ENCODE measurements at places on chromosomes 13 and 19.

DNA sequence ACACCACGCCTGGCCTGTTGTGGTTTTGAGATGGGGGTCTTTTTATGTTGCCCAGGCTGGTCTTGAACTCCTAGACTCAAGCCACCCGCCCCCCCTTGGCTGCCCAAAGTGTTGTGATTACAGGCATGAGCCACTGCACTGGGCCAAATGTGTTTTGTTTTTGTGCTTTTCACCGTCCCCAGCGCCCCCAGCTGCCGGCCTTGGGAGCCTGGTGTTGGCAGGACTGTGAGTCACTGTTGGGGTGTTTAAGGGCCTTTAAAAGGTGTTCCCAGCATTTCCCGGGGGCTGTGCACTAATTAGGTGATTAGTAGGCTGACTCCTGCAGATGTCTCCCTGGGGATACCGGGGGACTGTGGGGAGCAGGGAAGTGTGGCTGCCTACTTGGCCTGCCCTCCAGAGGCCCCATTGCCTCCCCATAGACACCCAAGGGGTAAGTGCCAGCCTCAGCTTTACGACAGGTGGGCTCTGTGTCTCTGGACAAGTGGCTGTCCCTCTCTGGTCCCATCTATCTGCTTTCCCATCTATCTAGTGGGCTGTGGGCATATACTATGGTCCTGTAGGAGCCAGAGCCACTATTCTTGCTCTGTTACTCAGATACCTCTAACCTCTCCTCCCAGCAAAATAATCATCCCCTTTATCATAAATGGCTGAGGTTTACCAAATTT, 11.8 kb upstream of the TLE5 start:
- DNase-seq = no peak

DNA sequence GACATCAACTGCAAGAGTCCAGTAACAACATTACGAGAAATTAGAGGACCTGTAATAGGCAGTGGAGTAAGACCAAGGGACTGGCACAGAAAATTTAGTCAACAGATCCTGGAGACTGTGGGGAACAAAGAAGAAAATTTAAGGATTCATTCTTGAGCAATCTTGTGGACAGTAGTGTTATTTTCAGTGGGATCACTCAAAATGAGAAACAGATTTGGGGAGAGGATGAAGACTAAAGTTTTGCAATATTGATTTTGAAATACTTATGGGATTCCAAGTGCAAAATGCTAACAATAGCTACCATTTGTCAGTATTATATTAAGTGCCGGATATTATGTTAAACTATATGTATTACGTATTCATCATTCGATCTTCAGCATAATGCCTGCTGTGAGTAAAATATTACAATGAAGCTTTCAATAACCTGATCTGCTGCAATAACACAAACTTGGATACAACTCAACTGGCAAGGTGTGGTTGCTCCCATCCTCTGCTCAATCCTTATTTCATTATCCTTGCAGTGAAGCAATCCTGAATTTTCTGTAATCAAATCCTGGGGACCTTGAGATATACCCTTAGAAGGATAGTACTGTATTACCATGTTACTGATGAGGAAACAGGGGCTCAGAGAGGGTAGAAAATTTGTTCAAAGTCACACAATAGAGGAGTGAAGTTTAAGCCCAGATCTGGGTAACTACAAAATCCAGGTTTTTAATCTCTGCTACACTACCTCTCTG, 84.2 kb downstream of the SACS start:
- DNase-seq = no peak

DNA sequence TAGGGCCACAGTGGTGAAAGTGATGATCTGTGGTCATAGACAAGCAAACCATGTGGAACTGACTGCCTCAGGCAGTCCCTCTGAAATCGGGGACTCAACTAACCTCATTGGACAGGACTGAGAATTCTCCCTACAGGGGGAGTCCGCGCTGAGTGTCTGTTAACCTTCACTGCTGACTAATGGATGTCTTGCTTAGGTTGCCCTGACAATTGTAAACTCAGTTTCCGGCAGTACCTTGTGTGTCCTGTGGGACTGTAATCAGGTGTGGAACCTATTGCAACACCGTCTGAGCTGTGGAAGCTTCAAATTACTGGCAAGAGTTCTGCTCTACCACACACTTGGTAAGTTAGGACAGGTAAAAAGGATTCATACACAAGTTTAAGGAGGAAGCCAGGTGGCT, 21.8 kb downstream of the ZNF77 start:
- peak; percentile 39 for DNase-seq

DNA sequence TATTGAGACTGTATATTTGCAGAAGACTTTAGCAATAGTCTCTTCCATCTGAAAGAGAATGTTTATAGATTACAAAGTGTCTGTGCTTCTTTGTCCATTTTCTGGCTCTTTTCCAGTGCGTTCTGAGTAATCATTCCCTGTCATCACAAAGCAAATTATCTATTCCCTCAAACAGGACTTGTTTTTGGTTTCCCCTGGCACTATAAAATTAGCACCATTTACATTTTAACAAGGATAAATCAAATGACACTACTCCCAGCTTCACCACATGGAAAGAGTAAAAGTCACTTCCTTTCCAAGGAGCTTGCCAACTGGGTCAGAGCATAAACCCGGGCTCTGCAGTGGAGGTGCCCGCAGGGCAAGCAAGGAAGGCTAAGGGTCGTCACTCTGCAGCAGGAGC, 88.1 kb downstream of the SHISA2 start:
- DNase-seq = no peak

DNA sequence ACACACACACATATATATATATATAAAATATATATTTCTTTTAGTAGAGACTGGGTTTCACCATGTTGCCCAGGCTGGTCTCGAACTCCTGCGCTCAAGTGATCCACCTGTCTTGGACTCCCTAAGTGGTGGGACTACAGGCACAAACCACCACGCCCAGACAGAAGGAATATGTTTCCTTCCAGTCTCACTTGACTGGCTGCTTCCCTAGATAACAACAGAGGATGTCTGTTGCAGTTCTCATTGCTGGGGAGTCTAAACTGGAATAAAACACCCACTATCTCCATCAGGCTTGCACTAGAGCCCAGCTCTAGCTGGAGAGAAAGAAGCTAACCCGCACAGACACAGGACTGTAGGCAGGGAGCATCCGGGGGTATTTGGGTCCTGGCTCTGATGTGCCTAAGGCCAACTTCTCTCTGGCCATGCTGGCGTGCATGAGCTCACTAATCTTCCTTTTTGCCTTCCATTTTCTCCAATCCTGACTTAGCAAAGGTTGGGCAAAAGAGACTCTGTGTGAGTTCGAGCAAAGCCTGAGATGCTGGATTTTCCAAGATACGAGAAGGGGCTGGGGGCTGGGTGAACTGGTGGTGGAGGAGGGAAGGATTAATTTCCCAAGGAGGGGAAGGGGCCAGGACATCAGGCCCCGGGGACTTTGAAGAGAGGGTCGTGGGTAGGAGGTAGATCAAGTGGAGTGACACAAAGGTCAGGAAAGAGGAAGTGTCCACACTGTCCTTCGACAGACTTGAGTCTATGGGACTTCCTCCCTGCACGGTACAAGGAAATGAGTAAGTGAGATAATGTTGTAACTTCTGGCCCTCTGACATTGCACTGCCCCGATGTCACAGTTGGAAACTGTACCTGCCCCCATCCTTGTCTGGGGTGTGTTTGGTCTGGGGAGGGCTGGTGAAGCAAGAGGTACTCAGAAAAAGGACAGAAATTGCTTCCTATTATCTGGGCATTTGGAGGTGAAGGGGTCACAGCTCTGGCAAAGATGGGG, 22.5 kb upstream of the ALOX5AP start:
- DNase-seq = no peak

GRCh38 chr13:31311921-31312320, 112.1 kb downstream of the B3GLCT start:
- no peak for DNase-seq

- DNase-seq = no peak
Observed at GRCh38 chr19:41492843-41493242, 49.9 kb downstream of the ERICH4 start.

- no peak for DNase-seq
Observed at GRCh38 chr13:99363949-99364348, 56.8 kb upstream of the GPR183 start.

- DNase-seq = no peak
Observed at GRCh38 chr13:24613128-24613527, 67.1 kb upstream of the ATP12A start.

- DNase-seq = no peak
Observed at GRCh38 chr19:32843716-32844245, 25.8 kb downstream of the SLC7A9 start.

GRCh38 chr19:17245535-17245984, at the start of gene NR2F6:
Gene NR2F6, minus strand, starts transcription at chr19:17245919. Its CDS starts 699 bp downstream, at chr19:17245220.
- DNase-seq = no peak

DNA sequence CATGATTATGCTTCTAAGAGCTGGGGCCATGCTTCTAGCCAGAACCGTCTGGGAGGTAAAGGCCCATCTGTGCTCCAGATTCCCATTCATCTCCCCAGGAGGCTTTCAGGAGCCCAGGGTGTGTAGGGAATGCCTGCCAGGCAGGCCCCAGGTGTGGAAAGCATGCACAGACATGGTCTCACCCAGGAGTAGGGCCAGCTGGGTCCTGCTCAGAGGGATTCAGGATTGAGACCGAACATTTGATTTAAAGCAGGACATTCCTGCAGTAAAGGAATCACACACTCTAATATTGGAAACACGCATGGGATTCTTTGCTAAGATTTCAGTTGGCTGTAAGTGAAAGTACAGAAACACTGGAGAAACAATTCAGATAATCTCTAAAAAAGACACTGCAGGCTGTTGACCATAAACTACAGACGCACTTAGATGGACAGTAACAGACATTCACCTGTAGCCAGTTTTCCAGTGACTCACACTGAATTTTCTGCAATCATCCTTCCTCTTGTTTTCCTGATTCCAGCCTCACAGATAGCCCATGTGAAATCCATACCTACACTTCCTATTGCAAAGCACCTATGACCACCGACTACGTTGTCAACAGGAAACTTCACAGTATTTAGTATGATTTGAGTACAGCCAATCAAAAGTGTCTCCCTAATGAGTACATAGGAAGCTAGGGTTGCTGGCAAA, 257.8 kb downstream of the TBC1D4 start:
- no peak for DNase-seq

- DNase-seq = peak; percentile 39
Observed at GRCh38 chr19:36528921-36529518, 949 bp upstream of the ZNF260 start.

DNA sequence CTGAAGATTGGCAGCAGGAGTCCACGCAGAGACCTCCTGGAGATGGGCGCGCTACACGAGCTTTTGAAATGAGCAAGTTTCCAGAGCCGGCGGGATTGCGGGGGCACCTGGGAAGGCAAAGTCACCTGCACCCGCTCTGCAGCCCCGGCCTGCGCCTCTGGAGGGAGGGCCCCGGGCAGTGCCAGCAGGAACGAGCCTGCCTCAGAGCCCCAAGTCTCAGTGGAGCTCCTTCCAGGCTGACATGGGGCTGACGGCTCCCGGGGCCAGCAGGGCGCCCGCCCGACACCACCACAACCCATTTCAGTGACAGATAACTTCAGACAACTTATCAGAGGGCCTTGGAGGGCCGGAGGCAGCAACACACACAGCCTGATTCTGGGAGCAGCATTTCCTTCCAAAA, 45.0 kb downstream of the RASA3 start:
- peak; percentile 32 for DNase-seq

DNA sequence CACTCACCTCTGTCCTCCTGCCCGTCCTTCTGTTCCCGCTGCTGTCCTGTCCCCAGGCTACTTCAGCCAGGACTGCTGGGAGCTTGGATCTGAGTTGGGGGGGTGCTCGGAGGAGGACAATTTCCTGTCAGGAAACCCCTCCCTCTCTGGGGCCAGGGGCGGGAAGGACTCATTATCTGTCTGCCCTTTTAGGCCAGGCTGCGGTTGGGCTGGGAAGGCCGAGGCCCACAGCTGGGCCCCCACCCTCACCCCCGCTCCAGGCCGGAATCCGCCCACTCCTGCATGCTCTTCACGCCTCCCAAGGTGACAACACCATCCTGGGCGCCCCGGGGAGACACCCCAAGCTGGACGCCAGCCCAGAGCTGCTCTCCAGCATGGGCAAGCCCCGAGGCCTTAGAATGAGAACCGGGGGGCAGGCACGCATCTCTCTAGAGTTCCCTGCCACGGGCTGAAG, at the start of gene EXOC3L2:
EXOC3L2 (minus strand) TSS at position 74 of the 454 bp plus-strand sequence. CDS start 6,362 bp downstream, outside the sequence.
- no peak for DNase-seq

GRCh38 chr19:2491130-2491801, 15.3 kb downstream of the GADD45B start:
- peak; percentile 46 for DNase-seq

DNA sequence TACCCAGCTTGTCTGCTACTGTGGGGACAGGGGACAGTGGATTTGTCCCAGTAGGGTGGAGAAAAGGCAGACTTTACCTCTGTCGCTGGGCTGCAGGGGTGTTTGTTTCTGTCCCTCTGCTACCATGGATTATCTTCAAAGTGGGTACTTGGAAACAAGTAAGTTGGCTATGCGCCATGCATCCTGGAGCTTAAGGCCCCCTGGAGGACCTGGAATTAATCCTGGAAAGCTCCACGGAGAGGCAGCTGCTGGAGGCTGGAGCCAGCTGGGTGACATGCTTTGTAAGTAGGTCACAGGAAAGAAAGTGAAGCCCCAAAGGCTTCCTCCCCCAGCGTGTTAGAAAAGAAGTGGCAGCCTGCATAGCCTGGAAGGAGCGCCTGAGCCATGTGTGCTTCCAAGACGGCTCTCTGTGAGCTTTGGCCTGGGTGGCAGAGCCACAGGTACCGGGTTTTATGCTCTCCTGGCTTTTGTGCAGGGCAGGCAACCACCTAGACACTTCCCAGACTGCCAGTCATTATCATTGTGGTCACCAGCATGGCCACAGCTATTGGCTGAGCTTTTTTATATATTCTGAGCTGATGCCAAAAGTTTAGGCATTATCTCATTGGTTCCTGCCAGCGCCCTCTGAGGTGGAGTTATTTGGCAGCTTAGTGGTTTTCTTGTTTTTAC, 9.5 kb downstream of the B3GLCT start:
- DNase-seq = peak; percentile 43

GRCh38 chr19:44635581-44636438, 7.9 kb upstream of the PVR start:
- DNase-seq = no peak

GRCh38 chr19:56261145-56261544, 11.4 kb upstream of the EDDM13 start:
- no peak for DNase-seq

- DNase-seq = no peak
Observed at GRCh38 chr19:31535691-31536460, 186.6 kb upstream of the TSHZ3 start.

- DNase-seq = no peak
Observed at GRCh38 chr19:35327642-35328041, 1.3 kb upstream of the CD22 start.

GRCh38 chr13:49464621-49465325, 20.7 kb downstream of the SETDB2 start:
- DNase-seq = no peak

GRCh38 chr19:44814517-44814916, 5.6 kb downstream of the BCAM start:
- DNase-seq = no peak

DNA sequence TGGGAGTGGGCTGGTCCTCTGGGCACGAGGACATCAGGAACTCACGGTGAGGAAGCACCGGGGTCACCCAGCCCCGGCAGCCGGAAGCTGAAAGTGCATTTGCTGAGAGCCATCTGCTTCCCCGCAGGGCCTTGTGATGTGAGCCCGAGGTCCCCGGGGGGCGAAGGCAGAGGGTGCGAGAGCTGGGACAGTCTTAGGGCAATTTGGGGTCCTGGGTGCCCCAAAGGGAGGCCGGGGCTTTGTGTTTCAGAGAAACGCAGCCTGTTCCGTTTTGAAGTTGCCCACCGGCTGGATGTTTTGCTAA, 4.8 kb downstream of the F2RL3 start:
- DNase-seq = no peak

GRCh38 chr19:12796146-12797071, 5.1 kb downstream of the JUNB start:
- DNase-seq = peak; percentile 90

- no peak for DNase-seq
Observed at GRCh38 chr13:42036711-42037110, 11.7 kb upstream of the DGKH start.
